ENCODE measurements at places on chromosomes 13 and 19. TPM values are rescaled to one million over a fixed set of nuclear protein-coding genes. Genes with fewer than 3 reads are reported as not detected.

ZNF570 gene
- total RNA-seq = 0.96 TPM

CGB2 gene
- total RNA-seq = not detected

EFNA2 gene
- not detected for total RNA-seq

CDC37 gene
- total RNA-seq = 164 TPM

PLIN4 gene
- 1.4 TPM for total RNA-seq

OVOL3 gene
- total RNA-seq = not detected
